ENCODE measurements at places on chromosomes 1 and 21.

- no peak for DNase-seq
These were observed 679.5 kb downstream of the MATN1 start for GRCh38 chr1:30043731-30044408.

DNA sequence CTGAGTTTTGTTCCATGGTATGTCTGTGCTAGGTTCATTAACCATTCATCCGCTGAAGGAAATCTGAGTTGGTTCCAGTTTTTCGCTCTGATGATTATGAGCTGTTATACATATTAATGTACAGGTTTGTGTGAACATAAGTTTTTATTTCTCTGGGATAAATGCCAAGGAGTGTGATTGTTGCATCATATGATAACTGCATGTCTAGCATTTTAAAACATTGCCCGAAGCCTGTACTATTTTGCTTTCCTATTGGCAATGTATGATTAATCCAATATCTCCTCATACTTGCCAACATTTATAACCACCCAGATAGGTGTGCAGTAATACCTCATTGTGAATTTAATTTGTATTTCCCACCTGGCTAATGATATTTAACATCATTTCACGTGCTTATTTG, 322.7 kb downstream of the ZNF326 start:
- DNase-seq, result no peak

DNA sequence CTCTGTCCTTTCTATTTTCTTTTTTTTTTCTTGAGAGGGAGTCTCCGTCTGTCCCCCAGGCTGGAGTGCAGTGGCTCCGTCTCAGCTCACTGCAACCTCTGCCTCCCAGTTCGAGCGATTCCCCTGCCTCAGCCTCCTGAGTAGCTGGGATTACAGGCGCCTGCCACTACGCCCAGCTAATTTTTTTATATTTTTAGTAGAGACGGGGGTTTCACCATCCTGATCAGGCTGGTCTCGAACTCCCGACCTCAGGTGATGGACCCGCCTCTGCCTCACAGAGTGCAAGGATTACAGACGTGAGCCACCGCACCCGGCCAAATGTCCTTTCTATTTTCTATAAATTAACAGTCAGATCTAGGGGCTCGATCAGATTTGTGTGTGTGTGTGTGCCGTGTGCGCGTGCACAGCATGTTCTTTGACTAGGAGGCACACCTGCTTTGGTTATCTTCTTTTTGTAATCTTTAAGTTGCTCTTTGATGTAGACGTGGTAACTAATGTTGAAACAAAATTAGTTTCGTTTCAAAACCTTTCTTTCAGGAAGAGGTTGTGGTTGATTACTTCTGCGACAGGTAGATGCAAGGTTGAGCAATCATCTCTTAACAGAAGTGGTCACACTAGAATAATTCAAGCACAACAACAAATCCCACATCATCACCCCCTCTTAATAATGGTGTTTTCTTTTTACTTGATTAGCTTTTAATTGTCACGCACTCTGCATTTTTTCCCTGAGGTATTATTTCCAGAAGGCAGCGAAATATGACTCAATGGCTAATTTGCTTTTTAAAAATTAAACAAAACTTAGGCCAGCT, 779 bp upstream of the DEGS1 start:
- DNase-seq, result no peak

- DNase-seq, result no peak
These were observed 55.0 kb downstream of the TTC3 start for GRCh38 chr21:37128076-37128475.

- DNase-seq, result no peak
These were observed 114.6 kb upstream of the KIAA0040 start for GRCh38 chr1:175307160-175307559.

GRCh38 chr1:161549652-161550051, at the start of gene FCGR3A:
Gene FCGR3A (minus strand): TSS chr1:161549818. CDS start chr1:161549736, 82 bp downstream.
- DNase-seq, result no peak

DNA sequence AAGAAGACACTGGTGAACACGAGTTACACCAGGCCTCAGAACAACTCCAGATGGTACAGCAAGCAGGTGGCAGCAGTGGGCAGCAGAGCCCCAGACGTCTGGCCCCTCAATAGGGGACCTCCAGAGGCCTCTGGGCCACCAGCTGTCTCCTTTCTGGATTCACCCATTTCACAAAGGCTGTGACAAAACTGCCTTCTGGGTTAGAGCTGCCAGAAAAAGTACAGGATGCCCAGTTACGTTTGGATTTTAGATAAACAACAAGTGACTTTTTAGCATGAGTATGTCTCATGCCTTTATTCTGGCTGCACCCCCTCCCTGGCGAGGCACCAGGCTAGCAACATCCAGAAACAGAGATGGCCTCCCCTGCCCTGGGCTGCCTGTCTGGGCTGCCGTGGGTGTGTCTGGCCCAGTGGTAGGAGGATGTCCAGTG, 30.1 kb downstream of the ITPKB start:
- DNase-seq, result no peak

Data from skin of body (tissue), 3 donors.